IPS DF 6.9 (cell line): ENCODE measurements at places on chromosomes 16 and 17.

GRCh38 chr16:63244631-63245030, 1208.4 kb upstream of the CDH8 start:
- no peak for DNase-seq

DNA sequence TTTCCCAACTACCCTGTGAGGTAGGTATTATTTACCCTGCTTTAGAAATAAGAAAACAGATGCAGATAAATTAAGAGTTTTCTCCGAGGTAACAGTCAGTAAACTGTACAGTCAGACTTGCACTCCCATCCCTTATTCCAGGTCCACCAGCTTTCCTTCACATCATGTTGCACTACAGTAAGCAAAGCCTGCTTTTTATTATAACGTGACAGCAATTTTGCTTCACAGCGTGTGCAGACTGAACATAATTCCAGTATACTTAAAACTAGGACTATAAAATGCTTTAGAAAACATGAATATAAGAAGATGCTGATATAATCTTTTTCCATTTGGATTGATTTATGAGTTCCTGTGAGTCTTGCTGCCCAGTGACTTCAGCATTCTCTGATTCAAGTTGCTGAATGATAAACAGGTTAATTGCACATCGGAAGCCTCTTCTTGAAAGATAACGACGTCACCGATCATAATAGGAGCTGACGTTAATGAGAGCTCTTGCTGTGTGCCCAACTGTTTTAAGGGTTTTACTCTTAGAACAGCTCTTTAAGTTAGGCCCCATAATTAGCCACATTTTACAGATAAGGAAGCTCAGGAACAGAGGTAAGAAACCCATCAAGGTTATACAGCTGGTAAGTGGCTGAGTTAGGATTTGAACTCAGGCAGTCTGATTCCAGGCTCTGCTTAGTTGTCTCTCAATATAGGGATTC, 1.4 kb downstream of the LIG3 start:
- no peak for DNase-seq

DNA sequence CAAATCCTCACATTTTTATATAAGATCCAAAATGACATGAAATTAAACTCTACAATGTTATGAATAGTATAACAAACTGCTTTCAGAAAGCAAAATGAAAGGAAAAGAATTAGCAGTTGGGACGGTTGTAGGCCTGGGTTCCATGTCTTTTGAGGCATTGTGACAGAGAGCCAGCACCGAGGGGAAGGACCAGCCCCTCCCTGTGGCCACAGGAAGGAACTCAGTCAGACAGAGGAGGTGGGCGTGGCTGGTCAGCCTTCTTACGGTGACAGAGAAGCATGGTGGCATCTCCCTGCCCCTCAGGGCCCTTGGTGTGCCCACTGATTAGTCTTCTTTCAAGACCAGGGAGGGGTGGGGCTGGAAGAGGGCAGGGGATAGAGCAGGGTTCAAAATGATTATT, 5.7 kb downstream of the ZNF319 start:
- DNase-seq: no peak

DNA sequence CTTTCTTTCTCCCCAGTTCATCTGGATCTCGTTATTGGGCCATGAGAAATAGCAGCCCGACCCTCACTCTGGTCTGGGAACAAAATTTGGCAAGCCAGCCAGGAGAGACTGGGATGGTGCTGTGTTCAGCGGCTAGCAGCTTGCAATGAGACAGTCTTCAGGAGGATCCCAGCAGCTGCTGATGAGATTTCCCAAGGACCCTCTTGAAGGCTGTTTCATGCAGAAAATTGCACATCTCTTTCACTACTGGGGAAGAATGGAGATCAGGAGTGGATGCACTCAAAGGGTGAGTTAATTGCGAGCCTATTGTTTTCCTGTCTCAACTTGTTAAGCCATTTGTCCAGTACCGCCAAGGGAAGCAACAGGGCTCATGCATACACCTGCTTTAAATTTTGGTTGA, 5.5 kb upstream of the COIL start:
- no peak for DNase-seq

- DNase-seq: no peak
These were observed 18.6 kb downstream of the GRIN2C start for GRCh38 chr17:74840989-74841666.

- no peak for DNase-seq
These were observed 39.1 kb downstream of the PSME3IP1 start for GRCh38 chr16:57146735-57147134.

- no peak for DNase-seq
These were observed 17.3 kb downstream of the RSPRY1 start for GRCh38 chr16:57203451-57203850.

DNA sequence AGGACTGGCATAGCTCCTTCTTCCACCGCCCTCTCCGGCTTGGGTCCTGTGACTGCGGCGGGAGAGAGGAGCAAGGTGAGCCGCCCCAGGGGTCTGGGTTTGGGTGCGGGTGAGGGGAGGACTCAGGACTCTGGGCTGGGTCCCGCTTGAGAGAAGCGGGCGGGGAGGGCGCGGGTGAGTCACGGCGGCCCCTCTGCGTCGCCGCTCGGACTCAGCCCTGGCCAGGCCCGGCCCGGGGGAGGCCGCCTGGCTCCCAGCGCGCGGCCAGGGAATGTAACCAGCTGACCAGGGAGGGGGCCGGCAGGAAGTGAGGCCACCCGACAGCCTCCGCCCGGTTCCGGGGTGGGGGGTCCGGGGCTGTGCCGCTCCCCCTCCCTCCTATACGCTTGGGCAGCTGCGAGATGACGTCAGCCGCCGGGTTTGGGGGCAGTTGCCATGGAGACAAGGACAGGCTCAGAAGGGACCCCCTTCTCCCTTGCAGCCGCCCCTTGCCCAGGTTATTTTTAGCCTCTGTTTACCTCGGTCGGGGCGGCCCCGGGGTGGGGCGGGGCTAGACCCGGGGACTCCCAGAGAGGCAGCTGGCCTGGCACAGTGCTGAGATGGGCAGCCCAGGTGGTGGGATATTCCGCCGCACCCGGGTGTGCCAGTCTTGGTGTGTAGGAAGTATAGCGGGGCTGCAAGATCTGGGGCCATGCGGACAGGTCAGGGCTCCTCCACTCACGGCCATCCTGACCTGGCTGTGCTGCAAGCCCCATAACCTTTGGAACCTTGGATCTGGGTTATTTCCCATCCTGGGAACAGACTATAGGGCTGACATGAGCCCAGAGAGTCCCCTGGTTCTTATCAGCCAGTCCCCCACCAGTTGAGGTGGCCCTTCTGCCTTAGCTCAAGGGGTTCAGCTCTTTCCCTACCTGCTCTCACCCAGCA, 1.6 kb downstream of the RIPOR1 start:
- DNase-seq: no peak

GRCh38 chr17:41347869-41348760, 2.5 kb downstream of the KRT33A start:
- DNase-seq: no peak

DNA sequence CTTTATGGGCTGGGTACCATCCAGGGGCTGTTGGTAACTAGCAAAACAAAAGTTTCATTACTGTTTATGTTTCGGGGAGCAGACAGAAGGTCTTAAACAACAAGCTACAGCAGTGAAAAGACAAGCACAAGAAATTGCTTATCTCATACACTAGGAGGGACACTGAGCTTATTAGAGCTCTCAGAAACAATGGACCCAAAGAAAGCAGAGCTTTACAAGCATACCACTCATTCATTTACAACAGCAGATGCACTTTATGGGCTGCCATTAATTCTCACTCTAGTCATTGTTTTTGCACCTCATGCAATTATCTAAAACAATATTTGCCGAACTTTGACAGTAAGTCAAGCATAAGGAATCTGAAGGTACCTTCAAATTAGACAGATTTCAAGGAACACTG, 10.0 kb downstream of the KRT16 start:
- no peak for DNase-seq

GRCh38 chr17:76154936-76155845, 14.1 kb upstream of the FOXJ1 start:
- DNase-seq: no peak

DNA sequence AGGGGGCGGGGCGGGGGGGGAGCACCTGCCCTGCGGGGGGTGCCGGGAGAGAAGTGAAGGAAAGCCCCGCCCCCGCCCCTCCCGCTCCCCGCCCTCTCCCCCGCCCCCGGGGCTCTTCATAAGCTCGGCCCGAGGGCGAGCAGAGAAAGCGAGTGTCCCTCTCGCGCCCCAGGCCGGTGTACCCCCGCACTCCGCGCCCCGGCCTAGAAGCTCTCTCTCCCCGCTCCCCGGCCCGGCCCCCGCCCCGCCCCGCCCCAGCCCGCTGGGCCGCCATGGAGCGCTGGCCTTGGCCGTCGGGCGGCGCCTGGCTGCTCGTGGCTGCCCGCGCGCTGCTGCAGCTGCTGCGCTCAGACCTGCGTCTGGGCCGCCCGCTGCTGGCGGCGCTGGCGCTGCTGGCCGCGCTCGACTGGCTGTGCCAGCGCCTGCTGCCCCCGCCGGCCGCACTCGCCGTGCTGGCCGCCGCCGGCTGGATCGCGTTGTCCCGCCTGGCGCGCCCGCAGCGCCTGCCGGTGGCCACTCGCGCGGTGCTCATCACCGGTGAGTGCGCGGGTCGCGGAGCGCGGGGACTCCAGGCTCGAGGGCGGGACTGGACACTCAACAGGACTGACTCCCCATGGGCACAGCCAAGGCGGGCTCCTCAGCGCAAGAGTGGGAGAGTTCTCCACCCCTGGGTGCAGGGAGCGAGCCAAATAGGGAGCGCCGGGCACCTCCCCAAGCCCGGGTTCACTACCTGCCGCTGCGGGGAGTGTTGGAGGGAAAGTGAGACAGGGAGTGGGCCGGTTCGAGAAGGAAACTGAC, at the start of gene HSD11B2:
TSS of gene HSD11B2 (plus strand) at position 145 of the 798 bp plus-strand sequence. CDS start at position 273, 128 bp downstream.
- no peak for DNase-seq

DNA sequence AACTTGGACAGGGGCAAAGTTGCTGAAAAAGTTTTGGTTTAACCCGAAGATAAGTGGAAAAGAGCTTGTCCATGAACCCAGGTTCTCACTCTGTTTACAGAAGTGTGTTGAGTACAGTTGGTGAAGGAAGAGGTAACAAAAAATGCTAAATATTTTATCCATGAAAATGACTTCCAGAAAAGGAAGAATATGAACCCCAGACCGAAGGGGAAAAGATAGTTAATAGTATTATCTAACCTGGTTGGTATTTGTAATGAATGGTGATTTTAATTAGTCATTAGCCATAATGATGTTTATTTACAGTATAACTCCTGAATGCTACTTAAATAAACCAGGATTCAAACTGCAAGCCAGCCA, 574 bp upstream of the TMEM106A start:
- DNase-seq: no peak

DNA sequence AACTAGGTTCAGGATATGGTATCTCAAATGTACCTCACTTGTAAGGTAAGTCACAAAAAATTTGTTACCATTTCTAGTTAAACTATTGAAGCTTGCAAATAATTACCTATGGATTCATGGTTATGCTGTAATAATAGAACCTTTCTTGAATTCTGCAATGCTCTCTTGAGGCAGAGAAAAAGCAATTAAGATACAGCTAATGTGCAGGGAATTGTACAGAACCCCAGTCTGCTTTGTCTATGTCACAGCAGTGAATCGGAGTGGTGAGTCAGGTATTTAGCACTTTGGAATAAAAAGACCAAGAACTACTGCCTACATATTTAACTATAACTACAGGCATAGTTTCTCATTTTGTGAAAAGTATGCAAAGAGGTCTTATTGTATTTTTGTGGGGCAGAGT, 228.7 kb upstream of the GOT2 start:
- no peak for DNase-seq
